Stimulated activated CD8-positive, alpha-beta memory T cell treated with anti-CD3 and anti-CD28 coated beads, Interleukin-15, amount 100 ng/mL, for 4 hours (primary cell): ENCODE measurements at places on chromosomes 7 and 10.
A peak's percentile ranks its signal among the peaks of the same experiment; 100 is the strongest.

DNA sequence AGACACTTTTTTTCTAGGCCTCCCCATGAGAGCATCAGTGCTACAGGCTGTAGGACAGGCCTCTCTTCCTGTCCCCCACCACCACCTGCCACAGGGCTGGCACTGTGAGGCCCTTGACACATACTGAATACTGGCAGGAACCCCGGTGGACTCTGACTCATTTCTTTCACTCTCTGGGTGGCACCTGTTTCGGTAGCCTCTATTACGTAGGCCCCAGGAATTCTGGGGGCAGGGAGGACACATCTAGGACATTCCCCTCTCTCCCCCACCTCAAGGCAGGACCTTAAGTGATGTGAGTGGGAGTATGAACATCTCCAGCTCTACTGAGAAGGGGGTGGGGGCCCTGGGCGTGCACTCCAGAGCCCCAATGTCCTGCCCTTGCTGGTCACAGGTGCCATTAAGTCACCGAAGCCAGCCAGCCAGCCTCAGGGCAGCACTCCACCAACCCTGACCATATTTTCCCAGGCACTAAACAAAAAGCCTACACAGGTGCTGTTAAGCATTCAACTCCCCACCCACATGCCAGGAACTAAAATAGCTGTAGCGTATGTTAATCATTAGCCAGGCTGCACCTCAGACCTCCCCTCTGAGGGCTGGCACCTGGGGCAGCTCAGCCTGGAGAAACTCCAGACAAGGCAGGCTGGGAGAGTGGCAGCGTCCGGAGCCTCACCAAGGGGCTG is 8.9 kb downstream of the ANXA11 start:
- peak; percentile 60 for DNase-seq

DNA sequence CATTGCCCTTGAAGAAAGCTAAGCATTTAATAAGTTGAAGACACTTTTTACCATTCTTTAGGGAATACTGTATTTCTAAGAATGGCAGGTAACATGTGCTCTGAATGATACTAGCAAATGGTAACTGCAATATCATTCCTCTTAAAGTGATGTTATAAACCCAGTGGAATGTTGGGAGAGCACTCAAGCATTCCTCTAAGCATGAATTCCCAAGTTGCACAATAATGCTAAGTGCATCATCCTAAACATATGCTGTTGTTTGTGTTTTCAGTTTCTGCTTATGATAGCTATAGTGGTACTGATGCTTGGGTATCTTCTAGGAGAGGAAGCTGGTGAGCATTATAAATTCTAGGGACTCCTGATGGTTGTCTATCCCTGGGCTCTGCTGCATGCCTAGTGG is 673.9 kb downstream of the PHTF2 start:
- DNase-seq = no peak

GRCh38 chr7:119620769-119621168 is 652.2 kb upstream of the KCND2 start:
- DNase-seq = no peak

GRCh38 chr7:157980774-157981173 is 606.8 kb downstream of the PTPRN2 start:
- DNase-seq = no peak

GRCh38 chr10:87095236-87095945 is 385 bp downstream of the SHLD2 start:
- DNase-seq = peak; percentile 79

GRCh38 chr10:62327885-62328284 is 46.3 kb upstream of the ZNF365 start:
- no peak for DNase-seq

GRCh38 chr7:27210441-27211083 is 10.7 kb upstream of the HOXA13 start:
- DNase-seq = no peak

DNA sequence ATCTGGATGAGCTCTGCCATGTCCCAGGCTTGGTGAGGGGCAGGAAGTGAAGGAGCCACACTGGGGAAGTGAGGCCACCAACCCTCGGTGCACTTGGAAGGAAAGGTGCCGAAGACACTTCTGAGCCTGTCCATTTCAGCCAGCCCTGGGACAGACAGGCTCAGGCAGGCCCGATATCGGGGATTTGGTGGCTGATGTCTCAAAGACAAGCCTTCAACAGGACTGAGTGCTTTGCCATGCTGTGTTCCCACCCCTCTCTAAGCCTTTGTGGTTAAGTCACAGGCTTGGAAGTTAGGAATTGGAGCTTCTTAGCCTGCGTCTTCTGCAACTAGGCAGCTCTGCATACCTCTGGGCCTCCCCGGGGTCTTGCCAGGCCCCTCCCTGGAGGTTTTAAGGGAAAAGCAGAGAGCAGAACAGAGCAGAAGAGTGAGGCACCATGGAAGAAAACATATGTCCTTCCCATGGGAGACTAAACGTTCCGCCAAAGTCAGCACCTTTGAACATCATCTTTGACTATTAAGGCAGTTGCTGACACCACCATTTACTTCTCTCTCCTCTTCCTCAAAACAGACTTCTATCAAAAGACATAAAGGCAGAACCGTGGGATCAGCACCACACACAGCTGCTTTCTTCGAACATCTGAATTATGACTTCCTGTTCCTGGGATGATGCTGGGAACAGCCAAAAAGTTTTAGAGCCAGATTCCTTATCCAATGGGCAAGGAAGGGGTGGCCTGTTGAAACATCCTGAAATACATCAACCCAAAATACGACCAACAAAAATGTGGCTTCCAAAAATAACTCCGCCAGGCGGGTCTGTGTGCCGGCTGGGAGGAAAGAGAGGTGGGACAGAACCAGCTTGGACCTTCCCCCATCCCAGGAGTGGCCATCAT is 71.8 kb downstream of the AFAP1L2 start:
- no peak for DNase-seq

- DNase-seq = no peak
Measured at GRCh38 chr10:28494420-28494819, 38.5 kb upstream of the WAC start.

- no peak for DNase-seq
Measured at GRCh38 chr10:62719061-62719460, 85.5 kb upstream of the ADO start.

GRCh38 chr10:118851062-118852035 is 96.6 kb upstream of the CACUL1 start:
- no peak for DNase-seq

- DNase-seq = no peak
Measured at GRCh38 chr7:8893775-8894174, 460.4 kb downstream of the NXPH1 start.

- DNase-seq = no peak
Measured at GRCh38 chr7:96686305-96686704, 23.3 kb downstream of the SEM1 start.

GRCh38 chr7:135519233-135519688 is 9.4 kb upstream of the CNOT4 start:
- DNase-seq = no peak

DNA sequence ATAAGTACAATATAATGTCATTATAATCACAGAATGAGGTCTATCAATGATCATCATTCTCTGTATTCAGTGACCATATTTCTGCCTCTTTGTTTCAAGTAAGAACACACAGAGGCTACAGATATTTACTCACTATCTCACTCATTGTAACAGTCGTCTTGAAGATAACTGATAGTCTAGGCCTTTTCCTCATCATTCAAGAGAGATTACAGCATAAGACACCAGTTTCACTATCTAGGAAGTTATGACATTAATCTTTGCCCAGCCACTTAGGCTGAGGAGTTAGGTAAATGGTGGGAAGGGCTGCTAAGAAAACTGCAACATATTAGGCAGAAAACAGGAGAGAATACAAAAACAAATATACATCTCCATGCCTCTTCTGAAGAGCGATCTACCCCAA is 125.3 kb downstream of the CHCHD3 start:
- no peak for DNase-seq

GRCh38 chr7:150337659-150338081 is 3.8 kb downstream of the RARRES2 start:
- no peak for DNase-seq

DNA sequence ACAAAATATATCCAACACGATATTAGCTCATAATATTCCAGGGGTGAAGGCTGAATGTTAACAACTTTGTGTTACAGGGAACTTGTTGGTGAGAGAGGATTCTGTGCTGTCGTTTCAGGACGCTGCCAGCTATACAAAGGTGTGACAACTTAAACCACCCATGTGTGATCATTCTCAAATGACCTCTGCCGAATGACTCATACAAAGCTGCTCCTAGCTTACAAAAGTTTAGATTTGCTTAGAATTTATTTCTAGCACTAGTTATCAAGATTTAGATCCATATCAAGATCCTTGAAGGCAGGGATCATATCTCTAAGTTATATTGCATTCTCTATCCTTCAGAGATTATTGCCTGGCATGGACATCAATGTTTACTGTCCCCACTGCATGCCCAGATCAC is 65.3 kb downstream of the COBL start:
- no peak for DNase-seq

DNA sequence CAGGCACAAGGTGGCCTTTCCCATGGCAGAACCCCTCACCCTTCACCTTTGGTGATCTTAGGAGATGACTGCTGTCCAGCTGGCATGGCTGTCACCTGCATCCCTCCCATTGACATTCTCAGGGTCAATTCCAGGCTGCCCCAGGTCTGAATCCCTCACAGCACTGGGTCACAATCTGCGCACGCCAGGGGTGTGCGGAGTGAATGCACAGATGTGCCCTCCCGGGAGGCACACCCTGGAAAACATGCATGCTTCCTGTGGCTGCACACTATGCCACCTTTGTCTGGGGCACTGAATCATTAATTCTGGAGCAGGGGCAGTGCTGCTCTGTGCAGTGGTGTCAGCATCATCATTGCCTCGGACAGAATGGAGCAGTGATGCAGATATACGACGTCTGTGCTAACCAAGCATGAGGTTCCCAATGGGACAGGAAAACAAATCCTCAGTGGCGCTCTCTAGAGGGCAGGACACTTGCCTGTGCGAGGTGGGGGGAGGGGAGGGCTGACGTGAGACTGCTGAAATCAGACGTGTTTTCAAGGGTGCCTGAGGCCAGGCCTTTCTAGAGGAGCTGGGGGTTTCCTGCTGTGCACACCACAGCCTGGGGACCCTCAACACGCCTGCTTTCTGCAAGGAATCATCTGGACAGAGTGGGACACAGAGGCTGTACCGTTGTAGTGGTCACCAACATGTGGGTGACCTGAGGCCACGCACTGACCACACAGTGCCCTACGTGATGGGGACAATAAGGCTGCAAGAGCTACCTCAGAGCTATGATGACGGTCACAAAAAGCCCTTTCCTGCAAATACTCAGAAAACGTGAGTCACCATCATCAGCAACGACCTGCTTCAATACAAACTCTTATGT is 77.9 kb downstream of the HIPK2 start:
- no peak for DNase-seq

DNA sequence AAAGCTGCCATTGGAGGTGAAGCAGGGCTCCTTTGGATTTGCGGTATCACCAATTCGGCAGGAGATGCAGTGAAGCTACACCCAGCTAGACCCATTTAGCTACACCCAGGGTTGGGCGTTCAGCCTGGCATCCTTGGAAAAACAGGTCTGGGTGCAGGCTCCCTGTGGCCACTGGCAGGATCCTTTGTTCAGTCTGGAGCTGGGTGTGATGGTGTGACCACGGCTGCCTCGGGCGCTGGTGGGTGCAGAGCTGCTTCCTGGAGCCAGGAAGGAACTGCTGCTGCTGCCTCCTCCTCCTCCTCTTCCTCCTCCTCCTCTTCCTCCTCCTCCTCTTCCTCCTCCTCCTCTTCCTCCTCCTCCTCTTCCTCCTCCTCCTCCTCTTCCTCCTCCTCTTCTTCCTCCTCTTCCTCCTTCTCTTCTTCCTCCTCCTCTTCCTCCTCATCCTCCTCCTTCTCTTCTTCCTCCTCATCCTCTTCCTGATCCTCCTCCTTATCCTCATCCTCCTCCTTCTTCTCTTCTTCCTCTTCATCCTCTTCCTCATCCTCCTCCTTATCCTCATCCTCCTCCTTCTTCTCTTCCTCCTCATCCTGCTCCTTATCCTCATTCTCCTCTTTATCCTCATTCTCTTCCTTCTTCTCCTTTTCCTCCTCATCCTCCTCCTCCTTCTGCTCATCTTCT is 84.0 kb downstream of the GRK5 start:
- DNase-seq = no peak

- no peak for DNase-seq
Measured at GRCh38 chr10:78028438-78029268, 662 bp downstream of the POLR3A start.

DNA sequence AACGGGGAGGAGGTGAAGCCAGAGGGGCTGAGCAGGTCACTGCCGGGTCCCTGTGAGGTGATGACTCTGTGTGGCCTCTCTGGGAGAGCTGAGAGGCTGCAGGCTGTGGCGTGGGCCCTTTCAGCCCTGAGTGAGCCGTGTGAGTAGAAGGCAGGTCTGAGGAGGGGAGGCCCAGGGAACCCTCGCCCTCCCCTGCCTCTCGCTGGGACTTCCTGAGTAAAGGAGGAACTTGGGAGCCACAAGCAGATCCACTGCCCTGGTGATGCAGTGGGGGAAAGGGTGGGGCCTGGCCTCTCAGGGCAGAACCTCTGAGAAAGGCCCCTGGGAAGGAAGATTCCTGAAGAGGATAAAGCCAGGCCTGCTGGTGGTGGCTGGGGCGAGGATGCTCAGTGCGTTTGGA is 22.8 kb downstream of the EEPD1 start:
- no peak for DNase-seq

- no peak for DNase-seq
Measured at GRCh38 chr7:114924038-114924712, 2.3 kb downstream of the MDFIC start.

DNA sequence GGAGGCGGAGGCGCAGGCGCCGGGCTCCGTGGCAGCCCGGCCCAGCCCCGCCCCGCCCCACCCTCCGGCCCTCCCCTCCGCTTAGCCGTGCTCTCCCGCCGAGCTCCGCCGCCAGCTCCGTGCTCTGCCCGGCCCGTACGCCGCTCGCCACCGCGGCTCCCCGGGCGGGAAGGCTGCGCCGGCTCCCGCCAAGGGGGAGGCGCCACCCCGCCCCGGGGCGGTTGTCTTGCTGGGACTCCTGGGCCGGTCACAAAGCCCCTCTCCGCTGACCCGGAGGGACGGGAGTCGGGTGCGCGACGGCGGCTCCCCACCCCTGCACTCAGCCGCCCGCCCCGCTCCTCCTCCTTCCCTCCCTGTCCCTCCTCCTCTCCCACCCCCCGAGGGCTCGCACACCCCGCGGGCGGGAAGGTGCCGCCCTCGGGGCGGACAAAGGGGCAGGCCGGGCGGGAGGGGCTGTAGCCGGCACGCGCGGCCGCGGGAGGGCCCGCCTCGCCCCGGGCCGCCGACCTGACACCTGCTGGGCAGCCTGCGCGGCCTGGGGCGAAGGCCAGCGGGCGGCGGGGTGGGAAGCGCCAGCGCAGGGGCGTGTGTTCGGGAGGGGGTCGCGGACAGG is 11.5 kb upstream of the SP8 start:
- no peak for DNase-seq

DNA sequence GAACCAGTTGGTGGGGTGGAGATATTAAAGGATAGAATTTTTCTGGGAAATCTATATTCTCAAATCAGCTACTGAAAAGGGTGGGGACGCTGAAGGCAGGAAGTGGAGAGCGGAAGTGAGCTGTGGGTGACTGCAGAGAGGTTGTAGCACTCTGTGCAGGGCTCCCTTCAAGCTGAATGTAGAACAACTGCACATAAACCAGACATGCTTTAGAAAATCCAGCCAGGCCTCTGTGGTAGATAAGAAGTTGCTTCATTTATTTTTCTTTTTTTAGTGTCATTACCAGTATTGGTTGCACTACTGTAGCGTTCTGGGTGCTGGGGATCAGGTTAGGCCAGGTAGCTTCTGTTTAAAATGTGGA is 127.8 kb downstream of the CELF2 start:
- no peak for DNase-seq
